Umbilical cord (tissue), 2 donors: ENCODE measurements at places on chromosomes 16 and 17. TPM values are rescaled to one million over a fixed set of nuclear protein-coding genes. Genes with fewer than 3 reads are reported as not detected.

Gene CSH2
- 4.3 TPM for total RNA-seq

GRCh38 chr16:658679-659571 is 9.0 kb upstream of the RHOT2 start:
- no peak for DNase-seq

Gene CX3CL1
- 1.2 TPM for total RNA-seq

DNA sequence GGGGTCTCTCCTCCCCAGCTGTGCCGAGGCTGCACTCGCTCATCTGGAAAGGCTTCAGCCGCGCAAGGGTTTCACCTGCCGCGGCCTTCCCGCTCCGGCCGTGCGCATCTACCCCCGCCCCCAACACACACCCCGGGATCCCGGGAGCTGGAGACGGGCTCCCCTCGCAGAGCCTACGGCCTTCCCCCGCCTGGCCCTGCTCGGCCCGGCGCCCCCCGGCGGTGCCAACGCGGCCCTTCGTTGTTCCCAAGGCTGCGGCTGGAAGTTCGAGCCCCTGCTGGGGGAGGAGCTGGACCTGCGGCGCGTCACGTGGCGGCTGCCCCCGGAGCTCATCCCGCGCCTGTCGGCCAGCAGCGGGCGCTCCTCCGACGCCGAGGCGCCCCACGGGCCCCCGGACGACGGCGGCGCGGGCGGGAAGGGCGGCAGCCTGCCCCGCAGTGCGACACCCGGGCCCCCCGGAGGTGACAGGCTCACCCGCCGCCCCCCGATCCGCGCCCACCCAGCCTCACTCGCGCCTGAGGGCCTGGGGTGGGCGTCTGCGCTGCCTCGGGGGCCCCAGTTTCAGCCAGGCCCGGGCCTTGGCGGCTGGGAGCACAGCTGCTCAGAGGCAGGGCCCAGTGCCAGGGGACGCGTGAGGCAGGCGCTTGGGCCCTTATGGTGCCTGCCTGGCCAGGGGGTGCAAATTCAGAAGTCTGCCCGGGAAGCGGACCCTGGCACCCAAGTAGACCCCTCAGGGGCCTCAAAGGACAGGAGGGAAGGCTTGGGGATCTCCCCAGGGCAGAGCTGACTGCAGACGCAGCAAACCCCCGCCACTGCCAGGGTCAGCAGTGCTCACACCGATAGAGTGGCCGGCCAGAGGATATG is 11.2 kb downstream of the GALK1 start:
- DNase-seq = peak; percentile 79

Gene GFER
- total RNA-seq = 12.0 TPM

- peak; percentile 87 for DNase-seq
Observed at GRCh38 chr16:17377360-17378324, 93.1 kb downstream of the XYLT1 start.

DNA sequence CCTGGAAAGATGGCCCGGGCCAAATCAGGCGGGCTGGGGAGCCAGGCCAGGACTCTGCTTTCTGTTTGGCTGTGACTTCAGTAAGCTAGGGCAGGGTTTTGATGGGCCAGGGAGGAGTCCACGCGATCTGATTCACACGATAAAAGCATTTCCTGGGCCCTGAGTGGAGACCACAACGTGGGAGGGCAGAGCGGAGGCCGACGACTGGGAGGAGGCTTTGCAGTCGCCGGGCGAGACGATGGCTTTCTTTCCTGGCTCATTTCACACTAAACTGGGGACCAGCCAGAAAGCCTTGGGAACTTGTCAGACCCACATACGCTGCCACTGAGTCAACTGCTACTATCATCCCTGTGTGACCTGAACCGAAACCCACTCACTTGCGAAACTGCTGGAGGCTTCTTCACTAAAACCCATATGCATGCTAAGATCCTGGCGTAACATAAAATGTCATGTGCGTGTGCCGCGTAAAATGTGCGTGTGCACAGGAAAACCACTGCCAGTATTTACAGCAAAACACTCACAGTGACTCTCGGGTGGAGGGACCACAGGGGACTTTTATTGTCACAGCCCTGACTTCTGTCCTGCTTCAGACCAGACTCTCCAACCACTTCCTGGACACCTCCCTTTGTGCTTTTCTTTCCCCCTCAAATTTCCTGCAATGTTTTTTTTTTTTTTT is 14.2 kb upstream of the RHBDF2 start:
- no peak for DNase-seq

Gene MYLK3
- total RNA-seq = 1.4 TPM

- no peak for DNase-seq
Observed at GRCh38 chr17:81983639-81984373, 6.4 kb downstream of the ASPSCR1 start.

Gene AIPL1
- total RNA-seq = 2.2 TPM

- DNase-seq = peak; percentile 69
Observed at GRCh38 chr17:51354936-51355335, 94.6 kb downstream of the UTP18 start.

- DNase-seq = peak; percentile 92
Observed at GRCh38 chr16:54178478-54178976, 108.1 kb downstream of the IRX3 start.

GRCh38 chr17:41496803-41497484 is 7.2 kb upstream of the KRT36 start:
- peak; percentile 62 for DNase-seq

GRCh38 chr16:78390508-78391324 is 291.3 kb downstream of the WWOX start:
- DNase-seq = no peak

Gene RNF43
- 3.6 TPM for total RNA-seq

DNA sequence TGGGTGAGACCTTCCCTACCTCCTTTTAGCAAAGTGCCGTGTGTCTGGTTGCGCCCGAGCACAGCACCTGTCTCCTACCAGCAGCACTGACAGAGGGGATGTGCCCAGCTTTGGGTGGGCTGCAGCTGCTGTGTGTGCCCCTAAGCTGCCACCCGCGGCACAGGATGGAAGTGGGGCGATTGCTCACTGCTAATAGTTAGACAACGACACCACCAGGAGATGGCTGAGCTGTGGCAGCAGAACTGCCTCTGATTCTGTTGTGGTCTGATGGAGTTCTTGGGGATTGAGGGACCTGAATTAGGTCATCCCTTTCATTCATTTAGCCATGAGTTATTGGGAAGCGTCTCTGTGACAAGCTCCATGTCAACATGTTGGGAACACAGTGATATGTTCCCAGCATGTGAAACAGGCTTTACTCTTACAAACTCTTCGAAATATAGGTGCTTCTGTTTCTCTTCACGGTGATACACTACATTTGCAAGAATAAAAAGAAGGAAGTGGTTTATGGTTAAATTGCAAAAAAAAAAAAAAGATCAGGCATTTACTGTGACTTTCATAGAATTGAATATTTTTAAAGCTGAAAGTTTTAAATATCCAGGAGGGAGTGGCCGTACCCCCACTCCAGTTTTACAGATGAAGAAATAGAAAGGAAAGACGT is 184.4 kb downstream of the MAF start:
- no peak for DNase-seq

Gene CDH5
- 12.5 TPM for total RNA-seq

GRCh38 chr17:80358131-80358530 is 56.8 kb upstream of the ENDOV start:
- DNase-seq = no peak

DNA sequence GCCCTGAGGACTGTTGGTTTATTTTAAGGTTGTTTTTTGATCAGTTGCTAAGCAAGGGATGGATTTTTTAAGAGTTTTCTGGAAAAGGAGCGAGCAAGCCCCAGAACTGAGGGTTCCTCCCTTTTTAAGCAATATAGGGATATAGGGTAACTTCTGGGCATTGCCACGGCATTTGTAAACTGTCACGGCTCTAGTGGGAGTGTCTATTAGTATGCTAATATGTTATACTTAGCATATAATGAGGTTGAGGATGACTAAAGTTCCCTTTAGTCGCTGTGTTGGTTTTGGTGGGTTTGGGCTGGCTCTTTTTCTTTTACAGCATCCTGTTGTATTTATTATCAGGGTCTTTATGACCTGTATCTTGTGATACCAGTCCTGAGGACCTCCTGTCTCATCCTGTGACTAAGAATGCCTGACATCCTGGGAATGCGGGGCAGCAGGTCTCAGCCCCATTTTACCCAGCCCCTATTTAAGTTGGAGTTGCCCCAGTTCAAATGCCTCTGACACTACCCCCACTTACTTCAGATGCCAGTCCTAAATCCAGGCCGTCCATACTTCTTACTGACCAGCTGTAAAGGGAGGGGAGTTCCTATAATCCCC is 59.4 kb downstream of the MFSD11 start:
- DNase-seq = no peak

DNA sequence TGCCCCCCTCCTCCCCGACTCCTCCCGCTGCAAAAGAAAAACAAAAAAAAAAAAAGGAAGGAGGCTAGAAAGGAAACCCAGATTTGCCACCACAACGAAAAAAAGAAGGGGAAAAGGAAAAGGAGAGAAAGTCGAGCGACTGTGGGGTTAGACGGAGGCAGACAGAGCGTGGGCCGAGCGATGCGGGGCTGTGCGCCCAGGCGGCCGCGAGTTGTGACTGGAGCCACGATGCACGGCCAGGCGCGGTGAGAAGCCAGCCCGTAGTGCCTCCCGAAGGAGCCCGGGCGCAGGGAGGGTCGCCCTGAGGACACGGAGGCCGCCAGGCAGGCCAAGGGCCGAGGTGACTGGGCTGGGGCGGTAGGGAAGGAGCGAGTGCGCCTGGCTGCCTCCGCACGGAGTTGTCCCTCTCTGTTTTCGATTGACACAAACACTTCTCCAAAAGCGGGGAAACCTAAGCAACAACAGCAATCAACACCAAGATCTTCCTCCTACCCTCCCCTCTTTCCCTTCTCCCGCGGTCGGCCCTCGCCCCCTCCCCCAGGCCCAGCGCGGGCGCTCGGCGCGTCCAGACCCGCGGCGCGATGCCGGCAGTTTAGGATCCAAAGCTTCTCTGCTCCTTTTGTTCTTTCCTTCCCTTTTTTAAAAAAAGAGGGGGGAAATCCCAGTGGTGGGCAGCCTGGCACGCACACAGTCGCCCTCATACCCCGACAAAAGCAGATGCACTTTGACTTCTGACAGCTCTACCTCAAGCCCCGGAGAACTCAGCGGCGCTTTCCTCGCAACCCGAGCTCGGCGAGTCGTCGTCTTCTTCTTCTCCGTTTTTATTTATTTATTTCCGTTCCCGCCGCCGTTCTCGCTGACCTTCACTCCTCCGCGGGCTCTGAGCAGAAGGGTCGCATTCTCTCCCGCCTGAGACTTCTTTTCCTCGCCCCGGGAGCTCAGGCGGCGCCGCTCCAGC is at the start of gene LHX1:
Gene LHX1, plus strand, starts transcription at position 475 of the 958 bp plus-strand sequence. CDS start 723 bp downstream, outside the sequence.
- no peak for DNase-seq

Gene CD300LG
- not detected for total RNA-seq

DNA sequence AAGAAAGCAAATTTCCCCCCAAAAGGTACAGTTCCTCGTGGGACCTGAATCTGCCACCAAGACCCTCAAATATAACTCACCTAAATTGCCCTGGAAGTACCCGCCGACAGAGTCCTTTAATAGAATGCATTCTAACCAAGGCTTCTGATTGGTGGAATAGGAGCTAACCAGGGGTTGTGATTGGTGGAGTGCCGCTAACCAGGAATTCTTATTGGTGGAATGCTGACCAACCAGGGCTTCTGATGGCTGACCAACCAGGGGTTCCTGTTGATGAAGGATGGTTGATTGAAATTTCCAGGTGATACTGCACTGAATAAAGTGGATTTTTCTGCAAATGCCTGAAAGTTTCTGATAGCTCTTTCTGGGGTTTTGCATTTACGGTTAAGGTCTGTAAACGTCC is 6.5 kb downstream of the TFAP4 start:
- no peak for DNase-seq

GRCh38 chr16:25110387-25110947 is 1.1 kb upstream of the LCMT1 start:
- no peak for DNase-seq

Gene COL1A1
- 6,804 TPM for total RNA-seq

DNA sequence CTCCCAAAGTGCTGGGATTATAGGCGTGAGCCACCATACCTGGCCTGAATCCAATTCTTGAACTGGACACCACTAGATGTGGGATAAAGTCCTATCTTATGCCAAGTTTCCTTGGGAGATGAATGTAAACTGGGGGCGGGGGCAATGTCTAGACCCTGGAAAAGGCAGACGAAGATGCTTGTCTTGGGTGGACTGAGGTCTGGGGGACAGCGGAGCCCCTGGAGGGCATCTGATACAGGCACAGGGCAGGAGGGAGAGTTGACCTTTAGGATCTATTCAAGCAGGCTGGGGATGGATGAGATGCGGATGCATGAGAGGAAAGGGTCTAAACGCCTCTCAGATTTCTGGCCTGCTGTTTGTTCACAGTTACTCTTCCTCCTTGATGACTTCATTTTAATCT is 11.7 kb downstream of the C1QTNF1 start:
- DNase-seq = no peak

DNA sequence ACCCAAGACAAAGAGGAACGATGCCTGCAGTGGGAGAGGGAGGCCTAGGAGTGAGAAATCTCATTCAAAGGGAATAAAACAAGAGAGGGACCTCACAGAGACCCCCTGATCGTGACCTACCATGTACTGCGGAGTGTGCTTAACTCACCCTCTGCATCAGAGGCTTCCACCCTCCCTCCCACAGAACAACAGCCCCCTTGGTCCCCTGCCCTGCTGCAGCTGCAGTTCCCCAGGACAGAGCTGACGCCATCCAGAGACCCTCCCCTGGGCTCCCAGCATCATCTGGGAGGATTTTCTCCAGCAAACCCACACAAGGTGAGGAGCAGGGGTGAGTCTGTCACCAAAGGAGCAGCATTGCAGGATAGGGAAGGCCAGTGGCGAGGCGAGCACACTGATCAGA is 39.8 kb downstream of the TLE7 start:
- DNase-seq = no peak

DNA sequence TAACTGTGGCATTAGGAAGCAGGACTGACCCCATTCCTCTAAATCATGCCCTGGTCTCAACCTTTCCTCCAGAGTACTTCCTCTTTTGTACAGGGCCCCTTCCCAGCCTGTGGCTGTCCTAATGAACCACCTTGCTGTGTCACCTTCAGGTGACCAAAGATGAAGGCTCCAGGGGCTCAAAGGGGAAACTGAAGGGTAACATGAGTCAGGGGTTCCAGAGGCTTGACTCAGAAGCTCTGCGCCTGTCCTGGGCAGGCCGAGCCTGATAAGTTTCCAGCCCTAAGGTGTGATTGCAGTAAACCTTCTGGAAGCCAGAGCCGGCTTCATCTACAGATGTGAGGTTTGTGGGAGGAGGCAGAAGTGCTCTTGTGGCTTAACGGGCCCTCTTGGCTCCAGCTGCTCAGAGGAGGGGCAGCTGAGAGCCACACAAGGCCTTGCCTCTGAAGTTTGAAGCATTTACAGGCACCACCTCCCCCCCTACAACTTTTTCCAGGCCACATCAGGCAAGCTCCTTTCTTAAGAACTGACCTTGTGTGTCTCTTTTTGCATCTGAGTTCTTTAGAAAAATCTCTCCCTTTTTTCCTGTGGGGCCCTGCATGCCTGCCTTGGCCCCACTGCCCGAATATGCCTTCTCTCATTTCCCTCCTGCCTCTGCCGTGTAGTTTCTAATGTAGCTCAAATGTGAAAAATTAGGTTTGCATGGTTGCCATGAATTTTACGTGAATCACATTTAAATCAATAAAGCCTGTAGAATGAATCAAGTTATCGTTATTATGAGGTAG is 149.9 kb downstream of the CLEC16A start:
- peak; percentile 95 for DNase-seq

- DNase-seq = no peak
Observed at GRCh38 chr17:76003915-76004314, 3.3 kb downstream of the CDK3 start.

Gene HOXB1
- total RNA-seq = 0.96 TPM
